NCI-H510A (cell line): ENCODE measurements at places on chromosomes 12 and 14.

- DNase-seq = peak; percentile 83
Observed at GRCh38 chr12:64672925-64673409, 62.7 kb downstream of the RASSF3 start.

GRCh38 chr14:20118795-20119194, 8.3 kb downstream of the OR4K17 start:
- DNase-seq = no peak

- DNase-seq = no peak
Observed at GRCh38 chr14:34254571-34254970, 207.5 kb downstream of the SPTSSA start.

DNA sequence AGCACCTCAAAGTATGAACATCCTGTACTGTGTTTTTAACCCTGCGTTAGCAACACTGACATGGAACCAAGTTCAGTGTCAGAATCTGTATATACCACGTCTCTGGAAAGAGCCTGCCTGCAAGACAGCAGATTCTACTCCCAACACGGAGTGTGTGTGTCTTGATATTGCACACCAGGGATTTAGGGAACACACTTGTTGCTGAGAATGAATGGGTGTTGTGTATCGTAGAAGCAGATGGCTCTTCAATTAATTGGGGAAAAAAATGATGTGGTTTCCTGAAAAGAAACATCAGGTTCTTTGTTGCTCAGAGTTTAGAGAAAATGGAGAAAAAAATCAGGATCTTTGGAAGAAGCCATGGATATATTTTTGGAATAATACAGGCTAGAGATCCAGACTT, 170.8 kb downstream of the EGLN3 start:
- DNase-seq = no peak

DNA sequence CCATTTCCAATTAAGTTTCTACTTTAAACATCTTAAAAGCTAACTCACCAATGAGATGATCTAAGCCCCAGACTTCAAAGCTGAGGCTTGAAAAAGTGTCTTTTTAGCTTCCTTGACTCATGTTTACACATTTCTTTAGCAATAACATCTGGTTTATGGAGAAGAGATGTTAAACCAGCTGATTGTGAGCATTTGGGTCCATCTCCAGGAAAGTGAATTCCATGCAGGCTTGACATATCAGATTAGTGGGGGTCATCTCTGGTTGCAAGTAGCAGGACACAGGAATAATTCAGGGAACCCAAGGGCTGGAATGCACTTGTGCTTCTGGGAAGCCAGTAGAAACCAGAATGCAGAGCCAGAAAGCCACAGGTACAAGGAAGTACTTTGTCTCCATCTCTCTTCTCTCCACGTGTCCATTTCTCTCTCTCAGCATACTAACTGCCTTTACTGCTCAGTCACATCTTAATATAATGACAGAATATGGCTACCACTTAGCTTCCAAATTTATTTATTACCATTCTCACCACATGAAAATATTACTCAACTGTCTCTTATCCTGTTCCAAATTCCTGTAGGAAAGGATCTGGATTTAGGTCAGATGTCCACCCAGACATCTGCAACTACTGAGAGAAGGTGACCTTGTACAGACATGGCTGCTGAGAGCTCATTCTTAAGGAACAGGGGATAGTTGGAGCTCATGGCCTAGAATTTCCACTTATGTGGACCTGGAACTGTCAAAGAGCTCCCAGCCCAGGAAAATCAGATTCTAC, 104.4 kb downstream of the SCN8A start:
- no peak for DNase-seq

GRCh38 chr14:75292101-75292563, 13.5 kb downstream of the FOS start:
- no peak for DNase-seq

DNA sequence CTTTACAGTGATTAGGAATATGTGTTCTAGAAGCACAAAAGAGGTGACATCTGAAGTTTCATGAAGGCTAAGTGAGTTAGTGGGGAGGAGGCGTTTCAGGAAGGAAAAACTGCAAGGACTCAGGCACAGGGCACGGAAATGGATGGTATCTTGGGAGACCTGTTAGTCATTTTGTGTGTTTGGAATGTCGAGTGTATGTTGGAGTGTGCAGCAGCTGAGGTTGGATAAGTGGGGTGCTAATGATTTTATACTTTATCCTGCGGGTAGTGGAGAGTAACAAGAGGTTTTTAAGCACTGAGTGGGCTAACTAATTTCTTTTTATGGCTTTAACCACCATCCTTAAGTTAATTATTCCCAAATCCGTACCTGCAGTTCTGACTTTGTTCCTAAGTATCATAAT, 571.5 kb upstream of the FBXO33 start:
- no peak for DNase-seq
